ENCODE measurements at places on chromosomes 5 and 9.
A peak's percentile ranks its signal among the peaks of the same experiment; 100 is the strongest.

GRCh38 chr5:144712090-144712489 is 541.4 kb downstream of the KCTD16 start:
- DNase-seq = no peak

GRCh38 chr9:115118879-115119218 is 892 bp upstream of the TNC start:
- no peak for DNase-seq

- DNase-seq = no peak
Measured at GRCh38 chr5:151596828-151597539, 5.9 kb upstream of the FAT2 start.

DNA sequence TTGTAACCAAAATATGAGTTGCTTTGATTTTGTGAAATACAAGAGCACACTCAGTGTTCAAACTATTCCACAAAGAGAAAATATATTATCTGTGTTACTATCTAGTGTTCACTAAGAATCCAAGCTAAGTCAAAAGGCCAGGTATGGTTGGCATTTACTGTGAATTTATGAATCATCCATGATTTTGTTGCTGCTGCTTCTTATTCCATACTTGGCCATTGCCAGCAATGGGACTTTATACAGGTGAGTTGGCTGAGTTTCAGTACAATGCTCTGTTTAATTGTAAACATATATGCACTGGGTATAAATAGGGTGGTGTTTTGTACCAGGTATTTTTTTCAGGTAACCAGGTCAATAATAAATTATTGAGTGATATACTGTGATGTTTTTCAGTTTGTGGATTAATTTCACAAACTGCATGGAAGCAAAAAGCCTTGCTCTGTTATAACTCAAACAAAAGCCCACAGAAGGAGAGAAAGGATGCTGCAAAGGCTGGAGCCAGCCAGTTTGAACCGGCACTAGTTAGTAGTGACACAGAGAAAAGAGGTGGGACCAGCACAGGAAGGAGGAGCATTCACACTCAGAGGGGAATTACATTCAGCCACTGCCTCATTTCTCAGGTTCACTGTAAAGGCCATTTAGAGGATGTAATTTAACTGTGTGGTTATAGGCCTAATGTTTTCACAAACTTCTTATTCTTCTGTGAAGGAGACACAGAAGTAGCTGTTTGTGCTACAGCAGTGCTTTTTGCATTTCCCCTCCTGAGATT is 381.8 kb downstream of the ADGRV1 start:
- peak; percentile 26 for DNase-seq

- no peak for DNase-seq
Measured at GRCh38 chr5:74390306-74390637, 250.3 kb downstream of the ENC1 start.

DNA sequence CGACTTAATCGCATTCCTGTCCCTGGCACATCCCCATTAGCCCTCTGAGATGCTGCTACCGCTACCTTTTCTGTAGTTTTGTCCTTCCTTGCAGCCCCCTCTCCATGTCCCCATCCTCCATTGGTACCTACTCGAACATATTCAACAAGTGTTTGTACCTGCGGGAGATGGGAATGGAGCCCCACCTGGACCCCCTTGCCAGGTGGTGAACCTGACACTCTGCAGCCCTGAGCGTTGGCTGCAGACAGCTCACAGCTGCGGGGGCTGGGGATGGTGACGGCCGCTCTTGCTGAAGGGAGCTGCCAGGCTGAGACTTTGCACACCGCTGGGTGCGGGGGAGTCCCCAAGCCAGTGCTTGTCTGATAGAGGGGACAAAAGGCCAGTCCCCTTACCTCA is 96.3 kb upstream of the DAP start:
- no peak for DNase-seq

DNA sequence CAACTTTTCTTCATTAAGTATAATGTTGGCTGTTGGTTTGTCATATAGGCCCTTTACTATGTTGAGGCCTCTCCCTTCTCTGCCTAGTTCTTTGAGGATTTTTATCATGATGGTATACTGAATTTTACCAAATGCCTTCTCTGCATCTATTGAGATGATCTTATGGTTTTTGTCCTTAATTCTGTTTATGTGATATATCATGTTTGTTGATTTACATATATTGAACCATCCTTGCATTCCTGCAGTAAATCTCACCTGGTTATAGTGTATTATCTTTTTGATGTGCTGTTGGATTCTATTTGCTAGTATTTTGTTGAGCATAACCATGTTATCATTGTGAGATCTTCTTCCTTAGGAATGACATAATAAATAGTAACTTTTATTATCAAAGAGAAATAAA is 362.9 kb downstream of the CCDC171 start:
- DNase-seq = no peak

DNA sequence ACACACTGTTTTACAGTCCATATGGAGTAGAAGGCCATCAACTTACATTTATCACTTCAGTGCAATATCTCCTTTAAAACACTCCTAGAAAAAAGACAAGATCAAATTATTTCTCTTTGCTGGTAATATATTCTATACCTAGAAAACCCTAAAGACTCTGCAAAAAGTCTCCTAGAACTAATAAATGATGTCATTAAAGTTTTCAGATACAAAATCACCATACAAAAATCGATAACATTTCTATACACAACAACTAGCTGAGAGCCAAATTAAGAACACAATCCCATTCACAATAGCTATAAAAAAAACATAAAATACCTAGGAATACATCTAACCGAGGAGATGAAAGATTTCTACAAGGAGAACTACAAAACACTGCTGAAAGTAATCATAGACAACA is 300.3 kb downstream of the CETN3 start:
- no peak for DNase-seq

GRCh38 chr5:68818870-68819269 is 274.9 kb upstream of the SLC30A5 start:
- DNase-seq = no peak

GRCh38 chr9:84294241-84294950 is 46.2 kb downstream of the SLC28A3 start:
- no peak for DNase-seq

DNA sequence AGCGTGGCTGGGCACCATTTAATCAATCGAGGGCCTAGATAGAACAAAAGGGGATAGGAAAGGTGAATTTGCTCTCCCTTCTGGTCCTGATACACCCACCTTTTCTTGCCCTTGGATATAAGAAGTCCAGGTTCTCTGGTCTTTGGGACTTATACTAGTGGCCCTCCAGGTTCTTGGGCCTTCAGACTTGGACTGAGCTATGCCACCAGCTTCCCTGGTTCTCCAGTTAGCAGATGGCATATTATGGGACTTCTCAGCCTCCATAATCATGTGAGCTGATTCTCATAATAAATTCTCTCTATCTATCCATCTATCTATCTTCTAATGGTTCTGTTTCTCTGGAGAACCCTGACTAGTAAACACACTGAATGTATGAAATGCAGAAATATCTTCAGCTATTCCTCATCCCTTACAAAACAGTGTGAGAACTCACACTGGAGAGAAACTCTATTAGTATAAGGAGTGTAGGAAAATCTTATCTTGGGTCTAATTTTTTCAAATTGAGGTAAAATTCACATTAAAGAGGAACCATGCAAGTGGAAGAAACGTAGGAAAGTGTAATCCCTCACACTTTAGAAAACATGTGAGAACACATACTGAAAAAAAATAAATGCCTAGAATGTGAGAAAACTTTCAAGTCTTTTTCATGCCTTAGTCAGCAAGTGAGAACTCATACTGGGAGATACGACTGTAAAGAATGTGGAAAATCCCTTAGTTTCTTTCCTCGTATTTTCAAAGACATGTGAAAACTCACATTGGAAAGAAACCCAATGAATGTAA is 15.5 kb downstream of the PCDHB15 start:
- DNase-seq = no peak

DNA sequence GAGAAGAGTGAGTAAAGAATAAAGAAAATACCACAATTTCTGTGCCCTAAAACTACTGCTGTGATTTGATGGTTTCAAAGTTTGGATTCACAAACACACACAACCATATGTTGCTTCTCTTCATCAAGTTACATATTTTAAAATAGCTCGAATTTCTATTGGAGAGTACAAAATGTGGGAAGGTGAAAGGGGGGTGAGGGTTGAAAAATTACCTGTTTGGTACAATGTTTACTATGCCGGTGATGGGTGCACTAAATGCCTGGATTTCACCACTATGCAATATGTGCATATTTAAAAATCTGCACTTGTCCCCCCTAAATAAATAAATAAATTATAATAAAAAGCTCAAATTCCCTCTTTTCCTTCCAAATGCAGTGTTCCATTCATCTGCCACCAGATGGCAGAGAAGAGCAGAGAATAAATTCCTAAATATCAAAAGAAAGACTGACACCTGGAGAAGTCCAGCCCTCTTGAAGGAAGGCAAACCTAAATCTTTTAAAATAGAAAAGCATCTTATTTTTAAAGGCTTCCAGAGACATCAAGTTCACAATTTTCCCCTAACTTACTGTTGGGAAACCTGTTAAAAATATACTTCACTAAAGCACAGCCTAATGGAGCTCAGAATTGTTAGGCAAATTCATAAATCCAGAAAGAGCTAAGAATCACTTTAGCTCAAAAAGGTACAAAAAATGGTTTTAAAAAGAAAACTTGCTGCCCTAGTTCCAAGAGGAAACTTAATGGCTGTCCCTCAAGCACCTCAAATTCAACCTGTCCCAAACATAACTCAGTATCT is 24.8 kb upstream of the HNRNPA0 start:
- no peak for DNase-seq

- no peak for DNase-seq
Measured at GRCh38 chr5:162289489-162289888, 221.9 kb downstream of the GABRG2 start.

DNA sequence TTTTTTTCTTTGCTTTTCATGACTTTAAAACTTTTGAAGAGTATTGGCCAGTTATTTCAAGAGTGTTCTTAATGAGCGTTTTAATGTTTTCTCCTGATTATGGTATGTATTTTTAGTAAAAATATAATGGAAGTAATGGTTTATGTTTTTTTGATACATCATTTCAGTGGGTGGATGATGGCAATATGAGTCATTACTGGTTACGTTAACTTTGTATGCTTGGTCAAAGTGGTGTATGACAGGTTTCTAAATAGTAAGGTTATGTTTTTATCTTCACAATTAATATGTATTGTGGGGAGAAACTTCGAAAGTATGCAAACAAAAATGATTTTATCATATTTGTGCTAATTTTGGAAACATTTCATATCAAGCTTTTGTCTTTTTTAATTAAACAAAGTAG is 176.7 kb upstream of the PRDM9 start:
- no peak for DNase-seq

DNA sequence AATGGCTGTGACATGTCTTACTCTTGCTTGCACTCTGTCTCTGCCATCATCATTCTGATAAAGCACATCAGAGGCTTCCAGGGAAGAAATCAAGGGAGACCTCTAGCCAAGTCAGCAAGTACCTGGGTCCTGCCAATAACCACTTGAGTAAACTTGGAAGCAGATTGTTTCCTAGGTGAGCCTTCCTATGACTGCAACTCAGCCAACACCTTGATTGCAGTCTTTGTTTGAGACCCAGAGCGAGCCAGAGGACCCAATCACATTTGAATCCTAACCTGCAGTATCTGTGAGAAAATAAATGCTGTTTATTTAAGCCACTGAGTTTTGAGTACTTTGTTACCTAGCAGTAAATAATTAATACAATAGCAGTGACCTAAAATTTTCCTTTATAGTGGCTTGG is 356.8 kb upstream of the CHD1 start:
- no peak for DNase-seq

DNA sequence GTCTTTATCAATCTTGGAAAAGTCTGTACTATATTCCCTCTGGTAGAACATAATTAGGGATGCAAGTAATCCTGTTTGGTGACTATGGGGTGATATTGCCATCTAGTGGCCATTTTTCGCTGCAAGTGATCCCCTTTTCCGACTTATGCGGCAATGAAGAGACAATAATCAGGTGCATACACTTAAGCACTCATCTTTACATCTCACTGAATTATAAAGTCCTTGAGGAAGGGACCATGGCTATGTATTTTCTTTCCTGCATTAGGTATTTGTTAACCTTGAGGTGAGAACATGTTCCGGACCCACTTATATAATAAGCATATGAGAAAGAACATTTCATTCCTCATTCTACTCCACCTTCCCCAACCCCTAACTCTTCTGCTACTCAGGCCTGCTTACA is 19.6 kb upstream of the LIX1 start:
- DNase-seq = peak; percentile 67

GRCh38 chr9:38182321-38182720 is 113.3 kb upstream of the SHB start:
- DNase-seq = no peak

GRCh38 chr5:57157131-57157530 is 16.7 kb upstream of the GPBP1 start:
- no peak for DNase-seq

GRCh38 chr5:87185838-87186237 is 81.8 kb upstream of the RASA1 start:
- DNase-seq = no peak
